ENCODE measurements at places on chromosomes 6 and 20. TPM values are rescaled to one million over a fixed set of nuclear protein-coding genes. Genes with fewer than 3 reads are reported as not detected.

- H3K27ac ChIP-seq = peak overlapping the region; percentile 61
- H3K4me3 ChIP-seq = peak overlapping the region; percentile 70
- H3K4me1 ChIP-seq = peaks cover 32% of the 10 kb centered on the region
- H3K27me3 ChIP-seq = no peaks in the 10 kb centered on the region
- DNase-seq = no peak
These were observed 1.7 kb downstream of the RSPO3 start for GRCh38 chr6:127120023-127120786.

DNA sequence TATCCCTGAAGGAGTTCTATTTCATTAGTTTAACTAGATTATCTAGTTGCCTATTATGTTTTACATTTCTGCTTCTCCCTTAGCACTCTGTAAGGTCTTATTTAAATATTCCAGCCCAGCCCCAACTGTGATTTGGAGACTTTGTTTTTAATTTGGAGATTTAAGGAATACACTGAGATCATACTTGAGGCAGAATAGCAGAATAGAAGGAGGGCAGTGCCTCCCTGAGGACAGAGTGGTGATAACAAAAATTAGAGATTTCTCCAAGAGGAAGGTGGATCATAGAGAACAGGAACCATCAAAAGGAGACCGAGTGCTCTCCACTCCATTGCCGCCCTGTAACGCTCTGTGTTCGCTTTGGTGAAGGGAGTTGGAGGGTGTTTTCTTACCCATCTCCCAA is 14.8 kb upstream of the CD164 start:
- no peak overlapping the region for H3K4me3 ChIP-seq
- no peaks in the 10 kb centered on the region for H3K36me3 ChIP-seq
- no peak for DNase-seq
- H3K27ac ChIP-seq = no peak overlapping the region

GRCh38 chr6:88454658-88455057 is 288.5 kb upstream of the CNR1 start:
- no peaks in the 10 kb centered on the region for H3K27me3 ChIP-seq
- no peak overlapping the region for H3K27ac ChIP-seq
- H3K36me3 ChIP-seq = no peaks in the 10 kb centered on the region
- H3K4me3 ChIP-seq = no peak overlapping the region

The PCSK2 gene
- total RNA-seq = 0.98 TPM

All from vagina (tissue), 2 donors.